Naive thymus-derived CD8-positive, alpha-beta T cell (primary cell): ENCODE measurements at places on chromosomes 5 and 9. TPM values are rescaled to one million over a fixed set of nuclear protein-coding genes. Genes with fewer than 3 reads are reported as not detected.

- H3K27me3 ChIP-seq: peaks cover 30% of the 10 kb centered on the region
- peak; percentile 9 for DNase-seq
- H3K4me1 ChIP-seq: peaks cover 10% of the 10 kb centered on the region
- H3K36me3 ChIP-seq: no peaks in the 10 kb centered on the region
Measured at GRCh38 chr5:159310511-159310910, 19.8 kb downstream of the IL12B start.

DNA sequence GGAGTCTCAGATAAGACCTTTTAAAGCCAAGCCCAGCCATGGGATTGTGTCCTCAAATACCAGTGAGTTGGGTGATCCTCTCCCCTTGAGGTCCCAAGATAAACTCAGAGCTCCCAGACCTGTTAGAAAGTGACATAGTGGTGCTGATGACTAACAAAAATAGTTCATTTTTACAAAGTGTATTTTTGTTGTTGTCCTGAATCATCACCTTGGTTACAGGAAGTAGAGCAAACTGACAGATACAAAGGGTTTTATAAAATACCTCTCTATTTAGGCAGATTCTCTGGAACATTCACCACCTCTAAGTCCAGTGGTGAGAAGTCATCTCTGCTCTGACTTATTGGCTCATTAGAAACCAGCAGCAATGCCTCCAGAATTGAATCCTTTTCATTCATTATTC lies 259.3 kb downstream of the CEMIP2 start:
- H3K27ac ChIP-seq: no peak overlapping the region
- H3K36me3 ChIP-seq: no peaks in the 10 kb centered on the region
- no peaks in the 10 kb centered on the region for H3K4me1 ChIP-seq
- H3K4me3 ChIP-seq: no peak overlapping the region
- DNase-seq: no peak

GRCh38 chr5:108548684-108549596 lies 167.0 kb upstream of the FBXL17 start:
- DNase-seq: no peak
- H3K27me3 ChIP-seq: peaks cover 4% of the 10 kb centered on the region
- no peak overlapping the region for H3K4me3 ChIP-seq
- no peak overlapping the region for H3K27ac ChIP-seq
- peaks cover 2% of the 10 kb centered on the region for H3K4me1 ChIP-seq

DNA sequence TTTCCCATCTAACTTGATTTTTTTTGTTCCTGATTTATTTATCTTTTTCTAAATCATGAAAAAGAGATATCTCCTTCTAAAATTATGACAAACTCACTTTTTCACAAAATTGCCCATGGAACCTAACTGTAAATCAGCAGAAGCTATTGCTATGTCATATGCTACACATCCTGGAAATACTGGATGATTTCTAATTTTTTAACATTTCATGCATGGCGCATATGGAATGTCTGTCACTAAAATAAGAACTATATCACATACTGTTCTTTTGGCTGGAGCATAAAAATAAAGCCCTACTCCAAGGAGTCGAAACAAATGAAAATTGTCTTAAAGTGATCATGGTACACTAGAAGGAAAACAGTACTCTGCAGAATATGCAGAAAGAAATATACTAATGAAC lies 60.6 kb downstream of the CAMK4 start:
- no peaks in the 10 kb centered on the region for H3K27me3 ChIP-seq
- no peak for DNase-seq
- H3K27ac ChIP-seq: no peak overlapping the region

- DNase-seq: no peak
- H3K27ac ChIP-seq: no peak overlapping the region
- no peak overlapping the region for H3K4me3 ChIP-seq
- no peaks in the 10 kb centered on the region for H3K4me1 ChIP-seq
- no peaks in the 10 kb centered on the region for H3K36me3 ChIP-seq
Measured at GRCh38 chr9:6545017-6545691, 100.4 kb downstream of the GLDC start.

DNA sequence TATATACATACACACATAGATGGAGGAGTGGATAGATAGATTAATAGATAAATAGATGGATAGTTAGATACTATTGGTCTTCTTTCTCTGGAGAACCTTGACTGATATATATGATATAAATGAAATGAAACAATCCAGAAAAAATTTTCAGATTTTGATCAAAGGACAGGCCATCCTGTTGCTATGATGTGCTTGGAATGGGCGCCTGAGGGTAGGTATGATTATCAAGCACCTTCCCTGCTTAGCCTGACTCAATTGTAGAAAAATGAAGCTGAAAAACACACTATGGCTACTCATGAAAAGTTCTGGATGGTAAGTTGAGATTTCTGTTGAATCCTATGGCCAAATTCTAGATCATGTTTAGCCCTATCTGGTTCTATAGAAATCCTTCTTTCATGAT lies 266.5 kb upstream of the KLF4 start:
- no peaks in the 10 kb centered on the region for H3K27me3 ChIP-seq
- DNase-seq: no peak
- no peaks in the 10 kb centered on the region for H3K4me1 ChIP-seq
- H3K27ac ChIP-seq: no peak overlapping the region

GRCh38 chr5:53326424-53327153 lies 153.8 kb upstream of the FST start:
- H3K27ac ChIP-seq: no peak overlapping the region
- H3K27me3 ChIP-seq: no peaks in the 10 kb centered on the region
- no peaks in the 10 kb centered on the region for H3K36me3 ChIP-seq
- H3K4me1 ChIP-seq: no peaks in the 10 kb centered on the region
- DNase-seq: no peak

DNA sequence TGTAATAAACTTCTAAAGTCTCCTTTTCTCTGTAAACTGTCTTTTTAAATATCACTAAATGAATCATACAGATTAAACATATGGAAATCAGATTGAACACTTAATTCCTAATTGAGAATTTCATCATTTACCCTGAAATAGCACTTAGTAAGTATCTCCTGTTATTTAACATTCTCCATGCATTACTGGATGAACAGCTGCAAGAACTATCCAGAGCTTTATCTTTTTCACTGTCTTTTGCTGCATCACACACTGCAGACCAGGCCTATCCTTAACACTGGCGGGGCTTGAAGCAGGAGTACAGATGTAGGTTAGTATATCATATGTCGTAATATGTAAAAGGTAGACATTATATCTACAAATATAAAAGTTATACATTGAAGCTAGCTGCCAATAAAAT lies 108.7 kb upstream of the EFNA5 start:
- no peak overlapping the region for H3K27ac ChIP-seq
- no peaks in the 10 kb centered on the region for H3K4me1 ChIP-seq
- H3K36me3 ChIP-seq: no peaks in the 10 kb centered on the region
- no peak for DNase-seq

DNA sequence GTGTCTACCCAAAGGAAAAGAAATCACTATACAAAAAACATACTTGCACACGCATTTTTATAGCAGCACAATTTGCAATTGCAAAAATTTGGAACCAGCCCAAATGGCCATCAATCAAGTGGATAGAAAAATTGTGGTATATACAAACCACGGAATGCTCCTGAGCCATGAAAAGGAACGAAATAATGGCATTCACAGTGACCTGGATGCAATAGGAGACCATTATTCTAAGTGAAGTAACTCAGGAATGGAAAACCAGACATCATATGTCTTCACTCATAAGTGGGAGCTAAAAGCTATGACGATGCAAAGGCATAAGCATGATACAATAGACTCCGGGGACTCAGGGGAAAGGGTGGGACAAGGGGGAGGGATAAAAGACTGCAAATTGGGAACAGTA lies 78.4 kb downstream of the ENC1 start:
- H3K4me3 ChIP-seq: no peak overlapping the region
- H3K36me3 ChIP-seq: no peaks in the 10 kb centered on the region

DNA sequence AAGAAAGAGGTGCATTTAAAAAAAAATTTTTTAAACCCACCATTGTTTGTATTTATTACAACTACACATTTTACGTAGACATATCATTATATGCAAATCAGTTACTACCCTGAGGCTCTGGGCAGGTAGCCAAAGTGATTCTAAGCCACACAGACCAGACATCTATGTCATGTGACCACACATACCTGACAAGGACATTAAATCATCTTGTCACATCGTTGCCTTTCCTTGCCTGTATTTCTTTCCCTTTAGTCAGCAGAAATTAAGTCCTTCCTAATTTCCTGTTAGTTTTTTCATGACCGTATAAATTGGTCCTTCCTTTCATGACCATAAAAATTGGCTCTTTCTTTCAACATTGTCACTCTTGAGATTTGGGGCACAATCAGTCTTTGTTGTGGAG lies 134.2 kb upstream of the MARCHF11 start:
- no peak overlapping the region for H3K4me3 ChIP-seq
- H3K4me1 ChIP-seq: no peaks in the 10 kb centered on the region
- H3K36me3 ChIP-seq: no peaks in the 10 kb centered on the region
- H3K27me3 ChIP-seq: peaks cover 1% of the 10 kb centered on the region
- DNase-seq: no peak

DNA sequence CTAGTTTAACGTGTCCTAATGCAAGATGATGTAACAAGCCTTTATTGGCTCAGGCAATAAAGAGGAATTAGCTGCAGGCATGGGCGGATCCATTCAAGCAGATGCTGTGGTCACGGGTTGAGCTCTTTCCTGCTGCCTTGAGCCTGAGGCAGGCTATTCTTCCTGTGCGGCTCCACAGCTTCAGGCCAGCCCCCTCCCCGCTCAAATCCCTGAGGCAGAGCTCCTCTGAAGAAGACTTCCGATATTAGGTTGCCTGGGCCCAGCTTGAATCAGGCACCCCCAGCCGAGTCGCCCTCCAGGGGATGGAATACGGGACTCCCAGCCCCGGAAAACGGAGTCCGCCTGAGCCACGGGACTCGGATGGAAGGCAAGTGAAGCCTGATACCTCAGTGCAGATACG lies 95.0 kb upstream of the RUFY1 start:
- no peaks in the 10 kb centered on the region for H3K36me3 ChIP-seq
- H3K27me3 ChIP-seq: peaks cover 19% of the 10 kb centered on the region
- no peak overlapping the region for H3K27ac ChIP-seq
- no peak for DNase-seq
- H3K4me1 ChIP-seq: peaks cover 9% of the 10 kb centered on the region

GRCh38 chr5:162268694-162269481 lies 201.3 kb downstream of the GABRG2 start:
- no peak for DNase-seq
- H3K27me3 ChIP-seq: no peaks in the 10 kb centered on the region
- no peaks in the 10 kb centered on the region for H3K4me1 ChIP-seq
- H3K36me3 ChIP-seq: no peaks in the 10 kb centered on the region

PCDHB8 gene
- not detected for polyA plus RNA-seq

SPAG8 gene
- 2.2 TPM for polyA plus RNA-seq

PKD2L2 gene
- 0.32 TPM for polyA plus RNA-seq

GDF9 gene
- polyA plus RNA-seq: not detected

PAPPA gene
- polyA plus RNA-seq: 0.09 TPM

PLPP6 gene
- 5.8 TPM for polyA plus RNA-seq
